ENCODE measurements at places on chromosomes 13 and 19. TPM values are rescaled to one million over a fixed set of nuclear protein-coding genes. Genes with fewer than 3 reads are reported as not detected.

The ZNF100 gene
- total RNA-seq, result 1.7 TPM

The SLC8A2 gene
- total RNA-seq, result not detected

The LHB gene
- total RNA-seq, result not detected

The NDUFA11 gene
- total RNA-seq, result 290 TPM

The APOC4 gene
- not detected for total RNA-seq

The C19orf18 gene
- 0.17 TPM for total RNA-seq

The UHRF1 gene
- total RNA-seq, result 12.7 TPM

The DMKN gene
- 13.6 TPM for total RNA-seq

The LCP1 gene
- 0.33 TPM for total RNA-seq

The STX10 gene
- 102 TPM for total RNA-seq

The TUBB4A gene
- not detected for total RNA-seq

The EPSTI1 gene
- 8.1 TPM for total RNA-seq

The ZNF816 gene
- total RNA-seq, result 12.9 TPM

The USPL1 gene
- total RNA-seq, result 15.5 TPM

The ZNF835 gene
- 1.2 TPM for total RNA-seq

The SBK2 gene
- not detected for total RNA-seq

The TPTE2 gene
- not detected for total RNA-seq

The SLC10A2 gene
- total RNA-seq, result not detected

The IZUMO4 gene
- 0.58 TPM for total RNA-seq

The ZNF320 gene
- total RNA-seq, result 14.8 TPM

The ZNF763 gene
- total RNA-seq, result 2.2 TPM

The DMAC2 gene
- total RNA-seq, result 46.1 TPM

The C1QTNF9B gene
- total RNA-seq, result 0.44 TPM

The PCDH20 gene
- not detected for total RNA-seq

The ZNF180 gene
- 8.8 TPM for total RNA-seq

The ZNF274 gene
- 32.1 TPM for total RNA-seq

The ETV2 gene
- 0.44 TPM for total RNA-seq

The GFY gene
- not detected for total RNA-seq

The IRGC gene
- not detected for total RNA-seq

The IGSF23 gene
- 0.17 TPM for total RNA-seq

The LGALS14 gene
- not detected for total RNA-seq

The ZMYM2 gene
- total RNA-seq, result 57.2 TPM

The SCN1B gene
- total RNA-seq, result 7.4 TPM

The PLK5 gene
- not detected for total RNA-seq

The ESD gene
- 119 TPM for total RNA-seq

The KLC3 gene
- total RNA-seq, result under 0.01 TPM

The KIR2DL3 gene
- total RNA-seq, result not detected

The DZIP1 gene
- total RNA-seq, result 52.7 TPM

The CCL25 gene
- not detected for total RNA-seq

The SPRYD7 gene
- total RNA-seq, result 3.9 TPM

The ICAM4 gene
- 1.2 TPM for total RNA-seq

The LONP1 gene
- 107 TPM for total RNA-seq

The ZNF426 gene
- 32.7 TPM for total RNA-seq

All from smooth muscle cell of trachea (primary cell).